ENCODE measurements at places on chromosomes 6 and 20.

GRCh38 chr6:43723737-43724295 lies 36.2 kb upstream of the MRPS18A start:
- peak; percentile 64 for DNase-seq

DNA sequence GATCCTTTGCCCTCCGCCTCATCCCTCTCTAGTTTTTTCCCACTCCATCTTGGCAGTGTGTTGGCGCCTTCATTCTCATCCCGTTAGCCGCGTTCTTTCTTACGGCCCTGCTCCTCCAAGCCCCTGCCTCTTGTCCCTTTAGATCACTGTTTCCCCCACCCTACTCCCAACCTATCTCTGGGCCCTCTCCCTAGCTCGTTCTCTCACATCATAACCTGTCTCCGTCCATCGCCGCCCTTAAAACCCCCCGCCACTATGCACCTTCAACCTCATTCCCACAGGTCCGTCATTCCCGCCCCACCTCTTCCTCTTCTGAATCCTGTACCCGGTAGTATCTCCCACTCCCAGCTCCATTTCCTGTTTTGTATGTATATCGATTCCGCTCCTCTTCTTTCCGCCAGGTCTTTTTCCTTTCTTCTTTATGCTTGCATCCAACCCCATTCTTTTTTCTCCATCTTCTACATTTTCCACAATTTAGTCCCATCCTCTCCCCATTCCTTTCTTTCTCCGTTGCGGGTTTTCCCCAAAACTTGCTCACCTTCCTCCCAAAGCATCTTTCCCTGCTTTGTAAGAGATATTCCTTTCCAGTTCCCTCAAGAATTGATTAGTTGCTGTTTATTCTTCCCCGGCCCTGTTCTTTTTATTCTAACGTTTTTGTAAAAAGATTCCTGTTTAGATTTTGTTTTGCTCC lies 671 bp downstream of the EFHC1 start:
- DNase-seq: peak; percentile 11

DNA sequence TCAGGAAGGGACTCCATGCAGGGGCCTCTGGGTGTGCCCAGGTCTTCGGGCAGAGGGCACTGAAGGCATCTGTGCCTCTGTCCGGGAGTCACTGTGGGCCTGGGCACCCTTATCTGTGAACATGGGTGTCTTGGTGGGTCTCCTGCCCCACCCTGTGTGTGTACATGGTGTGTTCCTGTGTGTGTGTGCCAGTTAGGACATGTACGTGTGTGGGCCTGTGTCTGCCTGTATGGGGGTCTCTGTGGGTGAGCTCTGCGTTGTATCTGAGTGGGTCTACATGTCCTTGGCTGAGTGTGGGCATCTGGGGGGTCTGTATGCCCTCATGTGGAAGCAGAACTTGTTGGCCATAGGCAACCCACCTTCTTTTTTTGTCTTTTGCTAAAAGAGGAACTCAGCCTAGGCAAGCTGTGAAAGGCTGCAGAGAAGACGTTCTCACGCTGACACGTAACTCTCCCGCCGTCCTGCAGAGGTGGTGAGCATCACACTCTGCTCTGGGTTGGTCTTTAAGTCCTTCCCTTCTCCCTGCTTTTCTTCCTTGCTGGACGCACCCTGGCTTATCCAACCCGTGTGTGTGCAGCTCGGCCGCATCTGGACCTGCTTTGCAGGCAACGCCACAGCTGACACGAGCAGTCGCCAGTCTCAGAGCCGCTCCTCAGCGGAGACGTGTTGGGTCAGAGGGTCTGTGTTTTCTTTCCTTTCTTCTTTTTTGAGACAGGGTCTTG lies 532 bp upstream of the NPBWR2 start:
- DNase-seq: no peak

DNA sequence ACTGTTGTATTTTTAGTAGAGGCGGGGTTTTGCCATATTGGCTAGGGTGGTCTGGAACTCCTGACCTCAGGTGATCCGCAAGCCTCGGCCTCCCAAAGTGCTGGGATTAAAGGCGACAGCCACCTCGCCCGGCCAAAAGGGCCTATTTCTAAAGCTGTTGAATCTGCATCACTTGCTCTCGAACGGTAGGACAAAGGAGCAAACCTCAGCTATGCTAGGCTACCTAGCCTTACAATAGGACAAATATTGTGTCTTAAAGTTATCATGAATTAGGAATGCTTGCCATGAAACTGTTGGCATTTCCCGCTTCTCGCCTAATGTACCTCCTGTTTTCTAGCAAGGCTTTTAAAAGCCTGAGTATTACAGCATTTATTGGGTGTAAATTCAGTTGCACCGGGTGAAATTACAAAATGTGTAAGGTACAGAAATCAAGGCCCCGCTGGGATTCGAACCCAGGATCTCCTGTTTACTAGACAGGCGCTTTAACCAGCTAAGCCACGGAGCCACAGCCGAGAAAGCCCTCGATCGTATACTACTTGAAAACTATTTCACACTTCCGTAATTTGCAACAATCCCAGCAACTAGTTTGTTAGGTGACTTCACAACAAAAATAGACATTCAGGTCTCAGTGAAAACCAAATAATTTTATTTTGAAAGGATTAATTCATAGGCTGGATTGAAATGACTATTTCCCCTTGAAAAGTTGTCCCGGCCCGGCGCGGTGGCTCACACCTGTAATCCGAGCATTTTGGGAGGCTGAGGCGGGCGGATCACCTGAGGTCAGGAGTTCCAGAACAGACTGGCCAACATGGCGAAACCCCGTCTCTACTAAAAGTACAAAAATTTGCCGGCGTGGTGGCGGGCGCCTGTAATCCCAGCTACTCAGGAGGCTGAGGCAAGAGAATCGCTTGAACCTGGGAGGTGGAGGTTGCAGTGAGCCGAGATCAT lies 211.6 kb upstream of the ZNF184 start:
- DNase-seq: peak; percentile 93

GRCh38 chr6:129510950-129511349 lies 199.0 kb downstream of the ARHGAP18 start:
- no peak for DNase-seq

DNA sequence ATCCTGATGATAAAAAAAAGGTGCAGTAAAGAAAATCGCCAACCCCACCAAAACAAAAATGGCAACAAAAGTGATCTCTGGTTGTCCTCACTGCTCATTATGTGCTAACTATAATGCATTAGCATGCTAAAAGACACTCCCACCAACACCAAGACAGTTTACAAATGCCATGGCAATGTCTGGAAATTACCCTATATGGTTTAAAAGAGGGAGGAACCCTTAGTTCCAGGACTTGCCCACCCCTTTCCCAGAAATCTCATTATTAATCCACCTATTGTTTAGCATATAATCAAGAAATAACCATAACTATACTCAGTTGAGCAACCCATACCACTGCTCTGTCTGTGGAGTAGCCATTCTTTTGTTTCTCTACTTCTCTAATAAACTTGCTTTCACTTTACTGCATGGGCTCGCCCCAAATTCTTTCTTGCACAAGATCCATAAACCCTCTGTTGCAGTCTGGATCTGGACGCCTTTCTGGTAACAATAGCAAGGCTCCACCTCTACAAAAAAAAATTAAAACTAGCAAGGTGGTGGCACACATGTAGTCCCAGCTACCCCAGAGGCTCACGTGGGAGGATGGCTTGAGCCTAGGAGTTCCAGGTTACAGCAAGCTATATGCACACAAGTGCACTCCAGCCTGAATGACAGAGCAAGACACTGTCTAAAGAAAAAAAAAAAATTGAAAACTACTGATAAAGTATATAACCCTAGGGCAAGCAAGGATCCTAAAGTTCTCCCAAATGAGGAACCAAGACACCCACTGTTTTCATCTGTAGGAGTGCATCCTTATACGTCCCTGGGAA lies 278.8 kb upstream of the JARID2 start:
- DNase-seq: no peak

GRCh38 chr20:19784511-19785172 lies 26.6 kb downstream of the RIN2 start:
- DNase-seq: peak; percentile 89

GRCh38 chr6:159080217-159080976 lies 35.6 kb upstream of the TAGAP start:
- DNase-seq: no peak

All from iris pigment epithelial cell (primary cell).